Activated effector memory CD4-positive, alpha-beta T cell treated with Interleukin-2 at 50 U/mL for 16 hours (primary cell): ENCODE measurements at places on chromosomes 13 and 19.

DNA sequence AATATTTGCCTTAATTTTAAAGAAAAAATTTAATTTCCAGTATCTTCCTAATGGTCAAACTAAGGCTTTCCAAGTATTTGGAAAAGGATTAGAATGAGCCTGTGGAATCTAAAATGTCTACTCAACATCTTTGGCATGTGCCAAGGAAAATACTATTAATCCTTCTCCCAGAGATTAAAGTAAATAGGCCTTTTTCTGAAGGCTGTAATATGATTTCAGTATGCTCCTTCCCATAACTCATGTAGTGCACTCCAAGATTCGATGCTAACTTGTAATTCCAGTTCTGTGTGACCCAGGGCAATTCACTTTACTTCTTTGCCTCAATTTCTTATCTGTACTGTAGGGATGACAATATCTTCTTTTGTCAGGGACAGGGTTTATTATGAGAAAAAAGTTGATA, 196.9 kb downstream of the ZIC5 start:
- DNase-seq: no peak

- DNase-seq: no peak
Observed at GRCh38 chr13:53474878-53475277, 446.3 kb downstream of the OLFM4 start.

- DNase-seq: no peak
Observed at GRCh38 chr13:109160887-109161669, 531.7 kb downstream of the MYO16 start.

DNA sequence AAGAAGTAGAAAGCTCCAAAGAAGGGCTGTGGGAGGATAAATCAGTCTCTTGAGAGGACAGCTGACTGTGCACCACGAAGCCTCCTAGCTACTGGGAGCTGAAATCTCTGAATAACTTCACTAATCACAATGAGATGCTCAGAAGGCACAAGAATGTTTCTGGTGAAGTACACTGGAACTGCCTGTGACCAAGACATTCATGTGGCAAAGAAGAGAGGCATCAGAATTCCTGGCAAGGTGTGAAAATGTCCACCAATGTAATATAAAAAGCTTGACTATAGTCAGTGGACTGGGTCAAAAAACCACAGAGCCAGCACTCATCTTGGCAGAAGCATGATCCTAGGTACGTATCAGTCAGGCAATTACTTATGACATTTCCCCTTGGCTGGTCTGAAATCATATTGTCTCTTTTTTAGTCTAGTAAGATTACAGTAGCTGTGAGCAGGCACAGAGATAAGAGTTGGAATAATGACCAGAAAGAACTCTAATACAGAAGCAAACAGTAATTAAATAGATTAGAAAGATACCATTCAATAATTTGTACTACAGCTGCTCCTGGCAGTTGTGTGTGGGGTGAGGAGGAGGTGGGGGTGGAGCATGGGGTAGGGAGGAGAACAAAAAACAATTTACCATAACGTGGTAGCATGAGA, 434.7 kb downstream of the DIAPH3 start:
- no peak for DNase-seq

DNA sequence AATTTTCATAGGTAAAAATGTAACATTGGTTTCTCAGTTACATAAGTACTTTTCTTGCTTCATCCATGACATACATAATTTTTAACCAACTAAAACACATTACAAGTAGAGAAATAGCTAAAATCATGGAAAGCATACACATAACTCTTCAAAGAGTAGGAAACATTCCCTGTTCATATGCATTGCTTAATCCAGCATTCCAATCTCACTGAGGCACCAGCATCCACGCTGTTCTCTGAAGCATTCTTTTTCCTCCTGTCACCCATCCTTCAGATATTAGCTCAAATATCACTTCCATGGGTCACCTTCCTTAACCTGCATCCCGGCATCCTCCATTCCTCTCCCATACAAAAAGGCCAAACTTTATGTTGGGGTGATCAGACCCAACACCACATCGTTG, 79.1 kb downstream of the ZNF254 start:
- DNase-seq: no peak

GRCh38 chr19:27865927-27866777, 1346.8 kb downstream of the UQCRFS1 start:
- DNase-seq: no peak

GRCh38 chr13:27797228-27797624, 4.9 kb downstream of the GSX1 start:
- no peak for DNase-seq

- DNase-seq: no peak
Observed at GRCh38 chr19:50764409-50764808, 5.9 kb upstream of the GPR32 start.

DNA sequence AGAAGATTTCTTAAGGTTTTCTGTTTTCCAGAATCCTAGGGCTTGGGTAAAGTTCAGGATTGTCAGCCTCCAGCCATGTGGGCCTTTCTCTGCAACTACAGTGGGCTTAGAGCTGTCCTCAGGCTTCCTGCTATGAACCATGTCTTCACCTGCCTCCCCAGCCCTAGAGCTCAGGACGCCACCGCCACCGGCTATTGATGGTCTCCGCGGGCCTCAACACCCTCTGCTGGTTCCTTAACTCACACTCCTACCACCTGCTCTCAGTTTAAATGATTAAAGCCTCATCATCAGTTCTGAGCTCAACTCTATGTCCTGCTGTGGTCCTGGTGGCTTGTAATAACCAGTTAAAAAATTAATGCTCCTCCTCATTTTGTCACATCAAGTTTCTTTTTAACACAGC, 221.0 kb downstream of the EFNB2 start:
- no peak for DNase-seq

DNA sequence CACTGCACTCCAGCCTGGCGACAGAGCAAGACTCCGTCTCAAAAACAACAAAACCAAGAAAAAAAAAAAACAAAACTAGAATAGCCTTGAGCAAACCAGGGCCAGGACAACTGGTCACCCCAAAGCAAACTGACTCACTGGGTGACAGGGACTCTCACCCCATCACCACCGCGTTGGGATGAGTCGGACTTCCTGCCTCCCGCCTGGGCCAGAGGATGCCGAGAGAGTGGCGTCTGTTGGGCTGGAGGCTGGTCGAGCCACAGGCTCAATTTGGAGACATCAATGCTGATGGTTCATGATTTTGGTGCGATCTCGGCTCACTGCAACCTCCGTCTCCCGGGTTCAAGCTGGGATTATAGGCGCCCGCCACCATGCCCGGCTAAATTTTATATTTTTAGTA, 11.6 kb downstream of the TMPRSS9 start:
- DNase-seq: no peak

GRCh38 chr13:33111414-33112110, 95.3 kb downstream of the KL start:
- no peak for DNase-seq

GRCh38 chr19:41364524-41365391, 809 bp upstream of the B9D2 start:
- DNase-seq: no peak

- no peak for DNase-seq
Observed at GRCh38 chr19:52785506-52785905, 1.1 kb downstream of the ZNF600 start.

DNA sequence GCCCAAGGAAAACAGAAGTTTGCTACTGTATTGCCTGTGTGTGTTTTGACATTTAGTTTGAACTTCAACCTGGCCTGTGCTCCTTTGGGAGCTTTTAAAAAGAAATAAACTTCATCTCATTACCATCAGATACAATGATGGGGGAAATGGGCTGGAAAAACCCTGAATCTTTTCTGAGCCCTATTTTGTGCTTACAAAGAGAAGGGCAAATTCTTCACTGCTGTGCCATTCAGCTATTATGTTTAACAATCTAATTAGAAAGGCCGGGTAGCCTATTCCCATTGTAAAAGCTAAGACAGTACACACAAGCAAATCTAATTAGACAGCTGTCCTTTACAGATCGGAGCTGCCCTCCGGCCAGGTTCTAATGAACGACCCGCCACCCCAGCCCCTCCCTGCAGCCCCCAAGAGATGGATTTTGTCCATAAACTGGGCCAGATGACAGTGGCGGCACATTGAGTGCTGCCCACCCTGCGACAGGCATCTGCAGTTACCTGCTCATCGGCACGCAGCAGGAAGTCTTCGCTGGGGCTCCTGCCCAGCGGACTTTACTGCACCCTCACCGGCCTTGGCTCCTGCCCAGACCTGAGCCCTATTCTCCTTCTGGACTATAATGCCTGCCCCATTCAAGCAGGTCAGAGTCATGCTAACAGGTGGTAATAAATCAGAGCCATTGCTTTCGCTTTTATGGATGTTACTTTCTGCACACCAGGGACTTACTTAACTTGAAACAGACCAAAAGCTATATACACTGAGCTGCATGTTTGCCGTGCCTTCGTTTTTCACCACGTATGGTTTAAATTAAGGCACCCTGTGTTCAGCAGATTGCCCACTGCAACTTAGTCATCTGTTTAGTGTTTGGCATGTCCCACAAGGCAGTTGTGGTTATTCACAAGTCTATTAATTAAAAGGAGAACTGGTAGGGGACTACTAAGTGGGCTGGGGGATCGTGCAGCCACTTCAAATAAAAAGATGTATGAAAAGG, 549.6 kb downstream of the FGF9 start:
- DNase-seq: no peak

GRCh38 chr13:110625771-110626321, 10.5 kb downstream of the NAXD start:
- no peak for DNase-seq

DNA sequence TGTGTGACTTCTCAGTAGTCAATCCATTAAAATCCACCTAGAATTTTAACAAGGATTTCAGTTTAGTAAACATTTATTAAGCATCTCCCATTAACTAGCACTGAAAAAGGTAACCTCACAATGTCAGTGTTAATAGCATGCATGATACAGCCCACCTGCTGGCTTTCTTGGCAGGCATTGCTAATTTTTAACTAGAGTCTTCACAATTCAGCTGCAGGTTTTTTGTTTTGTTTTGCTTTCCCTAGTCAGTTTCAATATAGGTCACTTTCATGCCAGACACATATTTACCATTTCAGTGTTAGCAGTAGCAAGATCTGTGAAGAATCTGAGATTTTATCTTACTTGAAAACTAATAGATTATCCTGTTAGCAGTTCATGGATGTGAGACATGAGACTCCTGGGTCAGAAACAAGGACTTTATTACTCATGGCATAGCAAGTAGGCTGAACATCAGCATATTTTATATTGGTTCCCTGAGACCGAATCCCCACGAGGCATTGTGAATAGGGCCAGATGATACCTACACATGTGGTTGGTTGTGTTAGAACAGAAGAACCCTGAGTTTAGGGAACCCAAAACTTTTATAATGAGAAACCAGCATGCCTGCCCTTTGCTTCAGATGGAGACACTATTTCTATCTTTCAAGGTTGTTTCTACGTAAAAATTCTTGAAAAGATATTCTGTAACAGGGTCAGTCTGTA, 198.0 kb upstream of the HTR2A start:
- no peak for DNase-seq

DNA sequence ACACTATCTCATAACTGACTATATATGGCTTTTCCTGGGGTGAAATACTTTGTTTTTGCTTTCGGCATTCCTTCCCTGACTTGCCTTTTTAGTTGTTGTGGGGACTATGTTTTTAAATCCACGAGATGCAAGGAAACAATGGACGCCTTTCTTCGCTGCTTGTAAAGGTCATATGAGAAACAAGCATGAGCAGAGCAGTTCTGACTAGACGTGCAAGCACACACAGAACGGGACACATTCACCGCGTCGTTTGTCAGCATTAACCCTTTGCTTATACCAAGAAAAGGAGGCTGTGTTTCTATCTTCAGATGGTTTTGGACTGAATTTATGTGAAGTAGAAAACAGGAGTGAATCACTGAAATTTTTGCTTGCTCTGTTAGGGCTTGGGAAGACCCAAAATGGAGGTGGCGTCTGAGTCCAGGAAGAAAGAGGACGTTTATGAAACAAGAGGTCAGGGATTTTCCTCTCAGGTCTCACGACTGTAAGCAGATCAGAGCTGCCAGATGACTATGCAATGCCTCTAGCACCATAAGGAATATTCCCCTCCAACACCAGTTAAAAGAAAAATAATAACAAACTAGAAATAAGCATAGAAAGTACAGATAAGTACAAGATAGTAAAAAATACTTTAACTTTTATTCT, 358.9 kb downstream of the DLEU7 start:
- no peak for DNase-seq

DNA sequence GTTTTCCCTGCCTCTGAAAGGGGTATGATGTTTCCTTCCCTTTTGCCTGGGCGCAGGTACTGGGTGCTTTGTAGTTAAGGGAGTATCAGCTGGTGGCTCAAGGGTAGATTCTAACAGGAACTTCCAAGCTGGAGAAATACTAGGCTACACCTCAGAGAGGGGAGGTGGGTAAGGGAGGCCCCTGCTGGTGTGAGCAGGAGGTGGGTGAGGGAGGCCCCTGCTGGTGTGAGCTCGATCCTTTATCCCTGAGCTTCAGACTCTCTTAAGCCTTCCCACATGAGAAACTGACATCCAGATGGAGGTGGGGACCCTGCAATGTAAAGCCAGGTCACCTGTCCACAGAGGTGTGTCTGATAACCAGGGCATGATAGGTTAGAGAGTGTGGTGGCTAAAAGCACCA, 32.1 kb downstream of the CYP2B6 start:
- no peak for DNase-seq

DNA sequence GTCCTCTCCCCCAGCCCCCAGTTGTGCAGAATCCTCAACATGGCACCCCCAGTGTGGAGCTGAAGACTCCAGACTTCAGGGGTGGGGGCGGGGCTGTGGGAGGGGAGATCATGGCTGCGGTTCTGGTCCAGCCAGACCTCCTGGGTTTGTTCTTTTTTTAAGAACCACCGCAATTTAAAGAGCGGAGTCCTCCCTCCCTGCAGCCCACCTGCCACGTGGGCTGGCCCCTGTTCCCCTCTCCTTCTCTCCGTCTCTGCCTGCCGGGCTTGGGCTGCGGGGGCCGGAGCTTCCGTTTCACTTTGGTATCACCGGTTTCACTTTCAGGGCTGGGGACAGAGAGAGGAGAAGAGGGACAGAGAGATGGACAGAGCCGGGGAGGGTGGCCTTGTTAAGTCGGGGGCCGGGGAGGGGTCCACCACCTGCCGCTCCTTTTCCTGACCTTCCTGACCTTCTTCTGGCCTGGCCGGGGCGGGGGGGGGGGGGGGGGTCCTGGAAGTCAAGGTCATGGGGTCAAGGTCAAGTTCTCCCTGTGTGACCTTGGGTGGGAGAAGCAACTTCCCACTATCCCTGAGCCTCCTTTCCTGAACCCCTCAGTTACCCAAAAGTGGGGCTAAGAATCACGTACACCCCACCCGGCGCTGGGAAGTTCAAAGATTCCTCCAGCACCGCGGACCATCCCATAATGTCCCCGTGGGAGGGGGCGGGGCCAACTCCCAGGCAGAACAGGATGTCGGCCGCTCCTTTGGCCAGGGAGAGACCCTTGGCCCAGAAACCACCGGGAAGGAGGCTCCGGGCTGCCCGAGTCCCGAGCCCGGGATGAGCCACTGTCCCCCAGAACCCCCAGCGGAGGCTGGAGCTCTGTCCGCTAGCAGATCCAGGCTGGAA, 11.3 kb upstream of the ZBTB7A start:
- DNase-seq: no peak

- no peak for DNase-seq
Observed at GRCh38 chr19:5032101-5032967, 63.4 kb downstream of the KDM4B start.

- DNase-seq: no peak
Observed at GRCh38 chr13:87889254-87889653, 218.1 kb downstream of the SLITRK5 start.

GRCh38 chr13:20769834-20770233, 3.9 kb downstream of the EEF1AKMT1 start:
- DNase-seq: no peak

GRCh38 chr13:20400774-20401173, 124.9 kb downstream of the CRYL1 start:
- DNase-seq: no peak
